Small intestine (tissue), 16 donors: ENCODE measurements at places on chromosomes 2 and 18. TPM values are rescaled to one million over a fixed set of nuclear protein-coding genes. Genes with fewer than 3 reads are reported as not detected.

- H3K27me3 ChIP-seq, result no peaks in the 10 kb centered on the region
- DNase-seq, result no peak
- H3K4me3 ChIP-seq, result no peak overlapping the region
- no peaks in the 10 kb centered on the region for H3K36me3 ChIP-seq
- H3K4me1 ChIP-seq, result no peaks in the 10 kb centered on the region
- no peak overlapping the region for H3K27ac ChIP-seq
Measured at GRCh38 chr18:79844999-79845563, 47.3 kb downstream of the KCNG2 start.

CXCR1 gene
- polyA plus RNA-seq, result not detected

MARCO gene
- 13.4 TPM for polyA plus RNA-seq

GRCh38 chr18:56511996-56512395, 126.4 kb downstream of the TXNL1 start:
- no peak overlapping the region for H3K27ac ChIP-seq
- no peak for DNase-seq
- H3K27me3 ChIP-seq, result no peaks in the 10 kb centered on the region
- no peak overlapping the region for H3K4me3 ChIP-seq
- H3K4me1 ChIP-seq, result no peaks in the 10 kb centered on the region

SCYGR1 gene
- polyA plus RNA-seq, result not detected

DNA sequence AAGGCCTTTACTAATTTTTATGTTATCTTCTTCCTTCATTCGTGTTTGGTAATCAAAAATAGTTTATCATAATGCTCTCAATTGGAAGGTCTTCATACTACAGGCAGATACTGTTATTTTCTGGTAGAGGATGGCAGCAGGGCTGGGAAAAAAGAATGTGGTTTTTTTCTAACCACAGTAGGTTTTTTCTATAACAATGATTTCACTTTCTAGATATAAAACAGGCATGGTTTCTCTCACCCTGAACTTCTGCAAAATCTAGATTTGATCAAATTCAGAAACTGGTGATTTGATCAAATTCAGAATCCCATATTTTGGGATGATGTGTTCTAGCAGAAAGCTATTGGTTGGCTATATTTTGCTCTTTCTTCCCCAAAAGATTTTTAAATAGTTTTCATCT, 27.6 kb downstream of the BCL11A start:
- peaks cover 38% of the 10 kb centered on the region for H3K4me1 ChIP-seq
- H3K4me3 ChIP-seq, result no peak overlapping the region
- peaks cover 34% of the 10 kb centered on the region for H3K36me3 ChIP-seq
- no peak overlapping the region for H3K27ac ChIP-seq
- H3K27me3 ChIP-seq, result no peaks in the 10 kb centered on the region

DNA sequence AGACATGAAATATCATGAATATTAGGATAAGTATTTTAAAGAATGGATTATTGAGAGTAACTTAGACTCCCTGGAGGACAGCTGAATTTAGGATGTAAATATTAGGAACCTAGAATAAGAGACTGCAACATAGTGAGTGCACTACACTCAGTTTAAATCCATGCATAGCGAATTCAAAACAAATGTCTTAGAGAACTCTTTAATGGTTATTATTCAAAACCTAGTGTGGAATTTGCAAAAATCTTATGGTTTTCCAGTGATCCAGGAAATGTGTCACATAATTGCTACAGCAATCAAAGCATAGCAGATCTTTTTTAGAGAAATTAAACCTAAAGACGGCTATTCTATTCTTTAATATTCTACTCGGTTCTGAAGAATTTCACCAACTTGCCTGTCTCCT, 239.0 kb downstream of the TMX3 start:
- no peak overlapping the region for H3K27ac ChIP-seq
- no peaks in the 10 kb centered on the region for H3K27me3 ChIP-seq
- no peaks in the 10 kb centered on the region for H3K36me3 ChIP-seq
- H3K4me1 ChIP-seq, result no peaks in the 10 kb centered on the region
- no peak for DNase-seq
- no peak overlapping the region for H3K4me3 ChIP-seq

DNA sequence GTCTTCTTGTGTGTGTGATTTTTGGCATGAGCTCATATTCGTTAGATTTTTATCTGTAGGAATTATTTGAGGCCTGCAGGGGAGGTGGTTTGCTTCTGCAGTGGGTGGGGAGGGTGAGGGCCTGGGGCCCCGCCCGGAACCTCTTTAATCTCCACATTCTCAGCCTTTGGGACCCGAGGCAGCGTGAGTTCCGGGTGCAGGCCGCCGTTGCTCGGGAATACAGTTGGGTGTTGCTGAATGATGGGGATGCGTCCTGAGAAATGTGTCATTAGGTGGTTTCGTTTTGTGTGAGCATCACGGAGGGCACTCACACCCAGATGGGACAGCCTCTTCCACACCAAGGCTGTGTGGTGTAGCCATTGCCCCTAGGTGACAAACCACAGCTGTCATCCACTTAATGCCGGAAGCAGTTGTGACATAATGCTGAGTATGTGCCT, 13.7 kb upstream of the GAL3ST2 start:
- H3K4me1 ChIP-seq, result no peaks in the 10 kb centered on the region
- H3K27me3 ChIP-seq, result no peaks in the 10 kb centered on the region
- DNase-seq, result no peak
- peaks cover 4% of the 10 kb centered on the region for H3K36me3 ChIP-seq
- H3K4me3 ChIP-seq, result no peak overlapping the region

DNA sequence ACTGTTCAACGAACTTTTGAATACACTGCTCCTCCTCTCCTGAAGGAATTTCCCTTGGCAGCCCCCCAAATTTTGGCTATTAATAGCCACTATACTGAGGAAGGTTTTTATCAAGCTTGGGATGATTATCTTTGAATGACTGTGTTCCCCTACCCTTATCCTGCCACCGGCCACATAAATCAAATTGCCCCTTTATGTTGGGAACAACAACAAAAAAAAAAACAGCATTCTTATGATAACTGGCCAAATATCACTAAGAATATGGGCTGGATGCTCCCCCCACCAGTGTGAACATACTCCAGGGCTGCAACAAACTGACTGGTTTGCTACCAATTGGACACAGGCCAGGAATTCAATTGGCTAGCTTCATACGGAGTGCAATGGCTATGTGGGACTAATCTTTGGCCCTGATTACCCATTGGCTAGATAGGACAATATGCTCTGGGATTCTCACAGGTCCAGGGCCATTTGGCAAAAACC, 20.6 kb downstream of the DUSP11 start:
- no peaks in the 10 kb centered on the region for H3K4me1 ChIP-seq
- H3K27ac ChIP-seq, result no peak overlapping the region
- no peak for DNase-seq
- H3K36me3 ChIP-seq, result peaks cover 14% of the 10 kb centered on the region
- no peak overlapping the region for H3K4me3 ChIP-seq

DNA sequence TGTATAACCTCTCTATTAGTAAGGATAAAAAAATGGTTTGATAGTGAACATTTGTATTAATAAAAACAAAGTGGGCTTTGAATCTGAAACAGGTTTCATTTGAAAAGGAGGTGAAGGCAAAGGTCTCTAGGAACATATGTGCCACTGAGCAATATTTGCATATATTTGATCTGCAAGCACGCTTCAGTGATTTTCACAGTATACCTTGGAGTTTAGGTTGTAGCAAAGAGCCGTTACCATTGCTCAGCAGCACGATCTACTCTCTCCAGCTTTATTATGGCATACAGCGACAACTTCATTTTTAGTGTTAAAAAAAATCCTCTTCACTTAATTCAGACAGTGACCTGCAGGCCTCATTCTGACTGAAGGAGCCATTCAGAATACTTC, 75.8 kb upstream of the ZEB2 start:
- H3K27me3 ChIP-seq, result no peaks in the 10 kb centered on the region
- DNase-seq, result no peak
- no peak overlapping the region for H3K27ac ChIP-seq
- H3K36me3 ChIP-seq, result no peaks in the 10 kb centered on the region

GRCh38 chr2:127032621-127033020, 74.3 kb downstream of the BIN1 start:
- no peaks in the 10 kb centered on the region for H3K27me3 ChIP-seq
- H3K4me1 ChIP-seq, result peaks cover 13% of the 10 kb centered on the region

DNA sequence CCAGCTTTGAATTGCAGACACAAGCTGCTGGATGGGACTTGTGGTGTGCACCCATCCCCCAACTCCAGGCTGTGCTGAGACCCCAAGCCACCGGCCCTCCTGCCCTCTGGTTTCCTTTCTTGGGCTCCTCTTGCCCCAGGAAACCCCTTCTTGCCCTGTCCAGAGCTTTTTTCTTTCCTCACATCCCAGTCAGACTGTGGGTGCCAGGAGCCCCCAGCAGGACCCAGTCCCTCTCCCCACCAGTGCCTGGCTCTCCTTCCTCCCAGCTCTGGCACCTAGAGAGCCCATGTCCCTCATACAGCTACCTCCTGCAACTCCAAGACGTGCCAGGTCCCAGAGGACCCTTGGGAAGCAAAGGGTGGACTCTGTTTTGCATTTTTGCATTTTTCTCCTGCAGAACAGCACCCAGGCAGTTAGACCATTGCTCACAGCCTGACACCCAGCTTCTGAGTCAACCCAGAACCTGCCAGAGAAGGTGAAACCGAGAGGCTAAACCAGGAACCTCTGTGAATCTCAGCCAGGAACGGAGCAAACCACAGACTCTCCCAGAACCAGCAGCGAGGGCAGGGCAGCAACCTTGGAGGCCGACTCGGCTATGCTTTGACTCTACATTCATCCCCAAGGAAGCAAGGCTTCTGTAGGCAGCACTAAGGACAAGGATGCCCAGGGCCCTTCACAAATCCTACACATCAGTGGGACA, 221.1 kb downstream of the ANAPC1 start:
- no peaks in the 10 kb centered on the region for H3K36me3 ChIP-seq
- no peak overlapping the region for H3K4me3 ChIP-seq
- peaks cover 17% of the 10 kb centered on the region for H3K4me1 ChIP-seq

DNA sequence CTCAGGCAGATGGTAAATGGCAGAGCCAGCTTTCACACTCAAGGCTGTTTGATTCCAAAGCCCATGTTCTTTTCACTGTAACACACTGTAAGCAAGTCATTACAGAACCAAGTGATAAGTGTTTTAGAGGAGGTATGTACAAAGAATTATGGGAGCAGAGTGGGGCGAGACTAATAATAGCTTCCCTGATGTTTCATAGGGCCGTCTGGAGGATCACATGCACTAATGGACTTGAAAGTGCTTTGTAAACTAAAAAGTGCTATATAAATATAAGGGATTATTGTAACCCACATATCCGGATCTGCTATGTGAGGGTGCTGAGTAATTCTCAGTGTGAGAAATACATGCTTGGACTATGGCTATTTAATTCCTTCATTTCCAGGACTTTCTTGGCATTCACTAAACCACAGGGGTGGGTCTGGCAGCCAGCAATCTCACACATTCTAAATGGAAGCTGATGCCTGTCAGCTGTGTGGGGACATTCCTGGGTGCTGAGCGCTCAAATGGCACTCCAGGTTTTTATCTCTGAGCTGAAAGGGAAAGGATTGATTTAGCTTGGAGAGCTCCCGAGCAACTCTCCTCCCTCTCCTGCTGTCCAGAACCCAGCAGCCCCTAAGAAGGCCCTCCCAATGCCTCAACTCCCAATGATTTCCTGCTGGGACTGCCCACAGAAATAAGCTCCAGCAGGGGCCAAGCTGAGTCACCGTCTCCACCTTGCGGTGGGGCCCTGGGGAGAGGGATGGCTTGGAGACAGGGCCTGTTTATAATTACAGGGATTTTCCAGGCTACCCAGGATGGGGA, 222.8 kb downstream of the SOX11 start:
- no peaks in the 10 kb centered on the region for H3K36me3 ChIP-seq
- no peak overlapping the region for H3K4me3 ChIP-seq
- DNase-seq, result no peak
- no peaks in the 10 kb centered on the region for H3K4me1 ChIP-seq

CPLX4 gene
- not detected for polyA plus RNA-seq

SERPINB13 gene
- polyA plus RNA-seq, result not detected

- DNase-seq, result no peak
- no peaks in the 10 kb centered on the region for H3K4me1 ChIP-seq
- H3K27me3 ChIP-seq, result no peaks in the 10 kb centered on the region
- H3K27ac ChIP-seq, result no peak overlapping the region
- H3K36me3 ChIP-seq, result no peaks in the 10 kb centered on the region
Measured at GRCh38 chr2:209636076-209636475, 135.6 kb upstream of the UNC80 start.

TCF23 gene
- polyA plus RNA-seq, result 0.03 TPM

GPR45 gene
- polyA plus RNA-seq, result 0.04 TPM

ATRAID gene
- 89.2 TPM for polyA plus RNA-seq

ANKRD29 gene
- polyA plus RNA-seq, result 1.8 TPM

- no peaks in the 10 kb centered on the region for H3K36me3 ChIP-seq
- H3K4me3 ChIP-seq, result peak overlapping the region; percentile 57
- no peaks in the 10 kb centered on the region for H3K4me1 ChIP-seq
- no peak overlapping the region for H3K27ac ChIP-seq
- DNase-seq, result no peak
- peaks cover 12% of the 10 kb centered on the region for H3K27me3 ChIP-seq
Measured at GRCh38 chr2:85754313-85755095, 713 bp downstream of the ATOH8 start.

DNA sequence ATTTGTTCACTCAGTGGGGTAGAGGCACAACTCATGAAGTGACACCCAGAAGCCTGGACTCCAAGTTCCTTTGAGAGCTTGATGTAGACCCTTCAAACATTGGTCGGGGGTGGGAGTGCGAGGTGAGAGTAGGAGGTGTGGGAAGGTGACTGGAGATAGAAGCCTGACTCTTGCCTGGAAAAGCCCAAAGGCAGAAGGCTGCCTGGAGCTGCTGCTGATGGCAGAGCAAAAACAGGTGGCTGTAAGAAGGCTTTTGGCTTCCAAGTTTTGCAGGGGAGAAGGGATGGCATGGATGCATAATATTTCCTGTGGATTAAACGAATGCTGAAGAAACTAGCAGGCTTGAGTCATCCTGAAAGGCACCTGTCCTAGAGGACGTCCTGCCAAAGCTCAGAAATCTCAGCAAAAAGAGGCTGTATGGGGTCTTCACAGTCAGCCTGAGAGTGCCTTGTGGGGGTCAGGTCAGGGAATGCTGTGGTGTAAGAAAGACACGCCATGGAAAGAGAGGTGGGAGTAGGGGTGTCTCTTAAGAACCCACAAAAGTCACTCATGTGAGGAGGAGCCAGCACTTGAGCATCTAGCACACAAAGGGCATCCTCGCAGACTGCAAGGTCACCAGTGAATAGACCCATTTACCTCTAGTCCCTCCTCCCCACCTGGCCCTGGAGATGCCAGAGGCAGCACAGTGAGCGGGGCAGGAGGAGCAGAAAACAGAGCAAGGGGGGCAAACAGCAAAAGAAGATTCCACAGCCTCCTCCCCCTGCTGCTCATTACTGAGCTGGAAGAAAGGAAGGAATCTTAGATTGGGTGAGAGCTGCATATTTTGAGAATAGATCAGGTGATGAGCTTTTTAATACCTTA, 37.5 kb downstream of the FASTKD2 start:
- no peak overlapping the region for H3K4me3 ChIP-seq
- no peaks in the 10 kb centered on the region for H3K36me3 ChIP-seq
- H3K27ac ChIP-seq, result no peak overlapping the region
- no peaks in the 10 kb centered on the region for H3K4me1 ChIP-seq
- H3K27me3 ChIP-seq, result no peaks in the 10 kb centered on the region

- no peaks in the 10 kb centered on the region for H3K4me1 ChIP-seq
- no peaks in the 10 kb centered on the region for H3K36me3 ChIP-seq
- DNase-seq, result no peak
- H3K27me3 ChIP-seq, result no peaks in the 10 kb centered on the region
Measured at GRCh38 chr2:217206907-217207698, 347.2 kb upstream of the TNP1 start.

PAIP2B gene
- 0.45 TPM for polyA plus RNA-seq

GRCh38 chr18:55365342-55365741, 222.7 kb downstream of the TCF4 start:
- H3K4me1 ChIP-seq, result no peaks in the 10 kb centered on the region
- no peak overlapping the region for H3K4me3 ChIP-seq
- no peaks in the 10 kb centered on the region for H3K36me3 ChIP-seq
- H3K27me3 ChIP-seq, result no peaks in the 10 kb centered on the region

UNC80 gene
- polyA plus RNA-seq, result 0.27 TPM

CGREF1 gene
- 3.8 TPM for polyA plus RNA-seq
